ENCODE measurements at places on chromosomes 4 and X.

DNA sequence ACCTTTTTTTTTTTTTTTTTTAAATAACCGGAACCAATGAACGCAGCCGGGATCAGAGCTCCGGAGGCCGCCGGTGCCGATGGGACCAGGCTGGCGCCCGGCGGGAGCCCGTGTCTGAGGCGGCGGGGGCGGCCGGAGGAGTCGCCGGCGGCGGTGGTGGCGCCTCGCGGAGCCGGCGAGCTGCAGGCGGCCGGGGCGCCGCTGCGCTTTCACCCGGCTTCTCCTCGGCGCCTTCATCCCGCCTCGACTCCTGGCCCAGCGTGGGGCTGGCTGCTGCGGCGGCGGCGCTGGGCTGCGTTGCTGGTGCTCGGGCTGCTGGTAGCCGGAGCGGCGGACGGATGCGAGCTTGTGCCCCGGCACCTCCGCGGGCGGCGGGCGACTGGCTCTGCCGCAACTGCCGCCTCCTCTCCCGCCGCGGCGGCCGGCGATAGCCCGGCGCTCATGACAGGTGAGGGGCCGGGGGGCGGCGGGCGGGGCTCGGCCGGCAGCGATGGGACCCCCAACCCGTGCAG is 337 bp downstream of the STIM2 start:
- DNase-seq: peak; percentile 42

DNA sequence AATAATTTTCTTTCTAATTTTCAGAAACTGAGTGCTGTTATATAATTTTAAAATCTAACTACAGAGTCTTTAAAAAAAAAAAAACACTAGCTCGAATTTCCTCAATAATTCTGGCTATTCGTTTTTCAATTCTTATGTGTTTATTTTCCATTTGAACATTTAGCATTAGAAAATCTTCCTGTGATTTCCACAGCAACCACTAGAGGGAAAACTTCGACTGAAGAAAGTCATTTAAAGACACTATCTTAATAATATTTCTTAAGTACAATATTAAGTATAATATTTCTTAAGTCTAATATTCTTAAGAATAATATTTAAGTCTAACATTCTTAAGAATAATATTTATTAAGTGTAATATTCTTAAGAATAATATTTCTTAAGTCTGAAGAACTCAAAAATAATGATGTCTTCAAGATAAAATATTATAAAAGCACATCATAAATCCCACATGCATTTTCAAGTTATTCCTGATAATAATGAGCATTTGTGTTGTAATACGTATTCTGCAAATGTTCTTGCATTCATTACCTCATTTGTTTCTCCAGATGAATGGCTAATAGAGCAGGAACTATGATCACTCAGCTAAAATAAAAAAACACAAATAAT is 118.4 kb upstream of the WDR17 start:
- no peak for DNase-seq

- no peak for DNase-seq
These were observed 24.3 kb downstream of the GAK start for GRCh38 chr4:907691-908425.

- DNase-seq: no peak
These were observed 4.1 kb downstream of the SH3BP2 start for GRCh38 chr4:2796849-2797544.

DNA sequence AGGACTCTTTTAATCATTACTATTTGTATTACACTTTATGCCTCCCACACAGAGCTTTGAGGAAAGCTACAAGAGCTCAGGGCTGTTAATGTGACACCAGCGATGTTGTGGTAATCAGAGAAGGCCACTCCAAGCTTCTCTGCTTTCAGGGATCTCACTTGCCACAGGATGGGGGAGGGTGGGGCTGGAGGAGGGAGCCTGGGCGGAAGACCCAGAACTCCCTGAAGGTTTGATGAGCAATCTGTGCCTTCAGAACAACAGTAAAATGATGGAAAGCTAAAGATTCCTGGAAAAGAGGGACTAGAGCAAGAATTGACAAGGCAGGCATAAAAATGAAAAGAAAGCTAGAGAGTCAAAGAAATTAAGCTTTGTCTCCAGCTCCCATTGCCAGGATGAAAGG is 75.6 kb downstream of the MAML3 start:
- no peak for DNase-seq

- no peak for DNase-seq
These were observed 1541.0 kb downstream of the PCDH7 start for GRCh38 chr4:32261196-32261595.

- no peak for DNase-seq
These were observed 275.4 kb downstream of the ARHGAP10 start for GRCh38 chr4:148007314-148007760.

DNA sequence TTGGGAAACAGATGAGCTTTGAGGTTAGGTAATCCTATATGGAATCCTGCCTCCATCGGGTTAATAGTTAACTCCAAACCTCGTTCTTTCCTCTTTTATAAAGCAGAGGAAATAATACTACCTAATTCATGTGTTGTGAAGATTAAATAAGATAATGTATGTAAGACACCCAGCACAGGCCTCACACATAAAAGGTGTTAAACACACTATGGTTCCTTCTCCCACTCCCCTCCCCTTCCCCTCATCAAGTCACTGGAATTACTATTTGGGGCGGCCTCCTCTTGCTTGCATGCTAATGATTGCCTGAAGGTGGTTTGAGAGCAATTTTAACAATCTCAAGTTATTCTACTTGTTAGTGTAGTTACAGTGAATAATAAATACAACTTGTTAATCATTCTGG is 404.4 kb upstream of the RASGEF1B start:
- no peak for DNase-seq

DNA sequence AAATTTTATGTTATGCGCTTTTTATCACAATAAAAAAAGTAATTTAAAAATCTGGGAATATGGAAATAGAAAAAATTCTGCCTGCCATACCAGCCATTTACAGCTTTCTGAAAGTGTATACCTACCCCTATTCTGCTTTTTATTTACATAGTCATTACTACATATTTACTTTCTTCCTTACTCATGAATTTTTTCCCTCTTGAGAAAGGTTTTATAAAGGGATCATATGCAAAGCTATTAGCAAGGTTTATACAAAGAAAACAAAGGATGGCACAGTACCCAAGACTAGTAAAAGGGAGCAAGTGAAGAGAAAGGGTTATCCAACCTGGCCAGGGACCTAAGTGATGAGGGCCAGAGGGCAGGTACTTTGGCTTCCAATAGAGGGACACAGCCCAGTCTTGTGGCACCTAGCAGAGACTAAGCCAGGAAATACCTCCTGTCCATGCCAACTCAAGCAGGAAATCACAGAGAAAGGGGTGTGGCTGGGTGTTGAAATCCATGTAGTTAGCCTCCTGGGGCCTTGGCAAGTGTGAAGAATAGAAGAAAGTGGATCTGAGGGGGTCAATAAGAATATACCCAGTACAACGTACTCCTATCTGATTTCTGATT is 207.3 kb upstream of the VEGFC start:
- no peak for DNase-seq

- DNase-seq: no peak
These were observed 53.4 kb downstream of the SHROOM3 start for GRCh38 chr4:76488455-76488854.

- no peak for DNase-seq
These were observed 148.7 kb upstream of the CHRDL1 start for GRCh38 chrX:110944311-110944750.

GRCh38 chr4:158758703-158759102 is 10.1 kb upstream of the FNIP2 start:
- DNase-seq: no peak

DNA sequence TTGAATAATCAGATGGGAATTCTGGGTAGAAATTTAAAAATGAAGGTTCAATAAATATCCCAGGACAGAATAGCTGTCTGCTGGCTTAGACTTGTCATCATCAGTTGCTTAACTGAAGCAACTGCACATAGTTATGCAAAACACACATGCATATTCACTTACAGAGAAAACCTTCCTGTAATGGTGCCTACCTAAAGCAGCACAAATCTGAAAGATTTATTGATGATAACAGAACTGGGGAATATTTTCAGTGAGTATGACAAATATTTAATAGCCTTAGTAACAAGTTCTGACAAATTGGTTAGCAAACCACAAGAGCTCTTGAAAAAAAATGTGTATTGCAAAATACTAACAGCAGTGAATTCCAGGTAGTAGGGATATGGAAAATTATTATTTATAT is 606.8 kb upstream of the BOD1L1 start:
- no peak for DNase-seq

DNA sequence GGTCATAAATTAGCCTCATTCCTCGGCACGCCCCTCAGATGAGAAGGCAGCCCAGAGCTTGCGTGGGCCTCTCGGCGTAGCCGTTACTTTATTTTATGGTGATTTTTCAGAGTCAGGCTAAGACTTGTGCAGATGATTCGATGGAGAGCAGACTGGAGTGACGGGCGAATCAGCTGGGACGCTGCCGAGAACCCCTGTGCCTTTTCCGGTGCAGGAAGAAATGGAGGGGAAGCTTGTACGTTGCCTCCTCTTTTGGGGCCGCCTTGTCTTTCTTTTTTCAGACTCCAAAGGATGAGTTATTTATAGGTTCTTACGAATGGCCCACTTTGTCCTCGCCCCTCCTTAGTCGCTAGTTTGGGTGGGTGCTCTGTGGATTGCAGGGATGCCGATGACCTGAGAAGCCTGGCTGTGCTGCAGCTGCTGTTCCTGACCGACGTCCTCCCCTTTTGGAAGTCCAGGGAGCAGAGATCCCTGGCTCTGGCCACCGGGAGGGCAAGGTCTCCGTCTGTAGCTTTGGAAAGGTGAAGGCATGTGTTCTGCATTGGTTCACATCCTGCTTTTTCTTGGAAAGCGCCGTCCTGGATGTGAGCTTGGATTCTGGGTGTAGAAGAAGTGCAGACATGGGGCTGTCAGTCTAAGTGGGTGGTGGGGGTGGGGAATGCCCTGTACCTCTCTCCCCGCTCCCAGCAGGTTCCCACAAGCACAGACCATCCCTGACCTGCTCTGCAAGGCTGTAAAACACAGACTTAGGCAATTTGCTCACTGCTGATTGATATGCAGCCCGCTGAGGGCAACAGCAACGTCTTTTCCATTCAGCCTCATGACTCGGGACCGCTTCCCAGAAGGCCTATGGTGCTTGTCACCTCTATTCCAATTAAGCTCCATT is 9.3 kb downstream of the SORCS2 start:
- DNase-seq: no peak

- DNase-seq: no peak
These were observed 53.2 kb upstream of the ATP6AP2 start for GRCh38 chrX:40527543-40527942.

DNA sequence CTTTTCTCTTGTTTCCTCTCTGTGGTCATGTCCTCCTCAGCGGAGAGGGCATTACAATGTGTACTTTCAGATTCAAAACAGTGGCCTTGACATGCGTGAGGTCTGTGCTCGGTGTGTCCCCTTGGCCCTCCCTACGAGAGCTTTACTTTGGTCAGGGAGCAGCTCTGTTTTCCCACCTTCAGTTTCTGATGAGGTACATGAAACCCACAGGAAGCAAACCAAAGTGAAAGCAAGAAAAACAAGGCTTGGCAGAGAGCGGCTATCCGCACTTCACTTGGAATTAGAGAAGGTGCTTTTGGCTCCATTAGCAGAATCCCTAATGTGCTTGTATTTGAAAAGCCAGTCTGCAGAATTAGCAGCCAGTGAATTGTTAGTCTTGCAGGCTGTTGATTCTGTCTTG is 19.5 kb upstream of the BOD1L1 start:
- no peak for DNase-seq

DNA sequence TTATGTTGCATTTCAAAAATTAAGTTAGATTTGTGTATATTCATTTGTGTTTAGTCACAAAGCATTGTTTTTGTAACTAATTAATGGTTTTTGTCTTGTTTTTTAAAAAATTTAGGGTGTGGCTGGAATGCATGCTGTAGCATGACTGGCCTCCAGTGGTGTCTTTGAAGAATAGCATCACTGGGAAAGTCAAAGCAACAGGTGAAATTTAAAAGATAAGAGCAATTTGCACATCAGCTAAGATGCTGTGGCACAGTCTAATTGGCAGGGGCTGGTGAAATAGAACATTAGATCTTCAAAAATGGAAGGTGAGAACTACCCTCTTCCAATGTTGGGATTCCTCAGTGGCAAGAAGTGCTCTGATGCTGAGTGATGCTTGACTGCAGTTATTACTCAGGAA is 45.3 kb downstream of the ANK2 start:
- no peak for DNase-seq

All from effector CD4-positive, alpha-beta T cell (primary cell).